NCI-H2081 treated with DMSO at 0.1 percent for 48 hours (cell line): ENCODE measurements at places on chromosomes 1 and 21.

DNA sequence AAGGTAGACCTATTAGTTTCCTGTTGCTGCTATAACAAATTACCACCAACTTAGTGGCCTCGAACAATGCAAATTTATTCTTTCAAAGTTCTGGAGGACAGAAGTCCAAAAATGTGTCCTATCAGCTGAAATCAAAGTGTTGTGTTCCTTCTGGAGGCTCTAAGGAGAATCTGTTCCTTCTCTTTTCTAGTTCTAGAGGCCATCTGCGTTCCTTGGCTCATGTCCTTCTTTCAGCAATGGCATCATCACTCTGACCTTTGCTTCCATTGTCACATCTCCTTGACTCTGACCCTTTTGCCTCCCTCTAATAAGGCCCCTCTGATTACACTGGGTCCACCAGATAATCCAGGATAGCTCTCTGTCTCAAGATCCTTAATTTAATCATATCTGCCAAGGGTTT is 1.2 kb upstream of the MR1 start:
- no peak for DNase-seq

DNA sequence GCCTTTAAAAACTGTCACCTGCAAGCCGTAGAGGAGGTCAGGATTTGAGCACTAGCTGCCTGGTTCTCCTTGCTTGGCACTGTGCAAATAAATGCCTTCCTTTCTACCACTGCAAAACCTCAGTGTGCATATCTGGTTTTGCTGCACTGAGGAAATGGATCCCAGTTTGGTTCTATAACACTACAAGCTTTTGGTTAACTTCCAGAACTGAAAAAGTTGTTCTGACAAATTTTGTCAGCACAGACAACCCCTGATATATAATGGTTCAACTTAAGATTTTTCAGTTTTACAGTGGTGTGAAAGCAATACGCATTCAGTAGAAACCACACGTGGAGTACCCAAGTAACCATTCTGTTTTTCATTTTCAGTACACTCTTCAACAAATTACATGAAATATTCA is 29.8 kb upstream of the GALNT2 start:
- DNase-seq: no peak

DNA sequence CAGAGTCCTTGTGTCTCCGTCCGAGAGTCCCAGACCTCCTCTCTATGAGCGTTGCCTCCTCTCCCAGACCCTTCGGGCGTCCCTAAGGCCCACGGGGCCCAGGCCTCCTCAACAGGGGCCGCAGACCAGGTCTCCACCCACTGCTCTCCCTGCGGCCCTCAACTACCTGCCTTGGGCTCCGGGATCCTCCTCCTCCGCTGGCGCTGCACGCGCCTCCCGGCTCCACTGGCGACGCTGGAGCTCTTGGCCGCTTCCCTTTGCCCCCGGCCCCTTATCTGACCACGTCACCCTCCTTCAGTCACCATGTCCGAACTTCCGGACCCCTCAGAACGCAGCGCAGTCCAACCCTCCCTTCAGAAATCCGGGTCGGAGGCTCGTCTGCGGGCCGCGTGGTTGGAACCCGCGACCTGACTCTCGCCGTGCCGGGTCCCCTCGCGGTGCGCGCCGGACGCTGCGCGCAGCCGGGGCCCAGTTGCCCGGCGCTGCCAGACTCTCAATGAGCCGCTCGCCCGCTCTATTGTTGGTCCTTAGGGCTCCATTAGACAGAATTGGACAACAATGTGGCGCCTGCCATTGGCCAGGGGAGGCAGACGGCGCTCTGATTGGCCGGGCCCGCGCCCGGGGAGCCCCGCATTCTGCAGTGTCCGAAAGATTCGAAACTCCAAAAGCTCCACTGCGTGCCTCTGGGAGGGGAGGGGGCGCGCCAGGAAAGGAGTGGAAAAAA is at the start of gene DMRTA2:
Gene DMRTA2 (minus strand): TSS at position 498 of the 724 bp plus-strand sequence. CDS start 1,907 bp downstream, outside the sequence.
- DNase-seq: peak; percentile 38

DNA sequence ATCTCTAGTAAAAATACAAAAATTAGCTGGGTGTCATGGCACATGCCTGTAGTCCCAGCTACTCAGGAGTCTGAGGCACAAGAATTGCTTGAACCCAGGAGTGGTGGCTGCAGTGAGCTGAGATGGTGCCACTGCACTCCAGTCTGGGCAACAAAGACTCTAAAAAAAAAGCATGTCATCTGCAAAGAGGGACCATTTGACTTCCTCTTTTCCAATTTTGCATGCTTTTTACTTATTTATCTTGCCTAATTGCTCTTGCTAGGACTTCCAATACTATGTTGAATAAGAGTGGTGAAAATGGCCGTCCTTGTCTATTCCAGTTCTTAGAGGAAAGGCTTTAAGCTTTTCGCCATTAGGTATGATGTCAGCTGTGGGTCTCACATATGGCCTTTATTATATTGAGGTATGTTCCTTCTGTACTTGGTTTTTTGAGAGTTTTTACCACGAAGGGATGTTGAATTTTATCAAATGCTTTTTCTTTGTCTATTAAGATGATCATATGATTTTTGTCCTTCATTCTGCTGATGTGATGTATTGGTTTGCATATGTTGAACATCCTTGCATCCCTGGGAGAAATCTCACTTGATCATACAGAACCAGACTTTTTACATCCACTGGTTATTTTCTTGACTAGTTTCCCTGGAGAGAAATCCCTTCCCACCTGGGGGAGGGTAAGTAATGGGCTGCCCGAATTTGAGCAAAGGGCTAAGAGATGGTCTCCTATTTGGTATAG is 17.0 kb upstream of the RAP1GAP start:
- no peak for DNase-seq

- no peak for DNase-seq
These were observed 51.8 kb downstream of the FBXO42 start for GRCh38 chr1:16300436-16300835.

DNA sequence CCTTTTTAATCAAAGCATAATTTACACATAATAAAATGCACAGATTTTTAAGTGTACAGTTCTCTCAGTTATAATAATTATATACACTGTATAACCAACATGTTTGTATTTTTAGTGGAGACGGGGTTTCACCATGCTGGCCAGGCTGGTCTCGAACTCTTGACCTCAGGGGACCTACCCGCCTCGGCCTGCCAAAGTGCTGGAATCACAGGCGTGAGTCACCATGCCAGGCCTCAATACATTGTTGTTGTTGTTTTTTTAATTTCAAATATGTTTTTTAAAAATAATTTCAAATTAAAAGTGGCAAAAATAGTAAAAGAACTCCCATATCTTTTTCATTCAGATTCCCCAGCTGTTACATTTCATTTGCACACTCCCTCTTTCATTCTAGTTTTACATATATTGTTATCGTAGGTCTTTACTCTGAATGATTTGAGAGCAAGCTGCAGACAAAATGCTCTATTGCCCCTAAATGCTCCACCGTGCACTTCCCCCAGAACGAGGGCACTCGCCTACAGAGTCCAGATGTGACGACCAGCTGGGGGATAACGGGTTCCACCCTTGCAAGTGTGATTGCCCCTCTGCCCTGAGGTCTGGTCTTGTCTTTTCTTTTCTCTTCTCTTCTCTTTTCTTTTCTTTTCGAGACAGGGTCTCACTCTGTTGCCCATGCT is 19.2 kb upstream of the RD3 start:
- DNase-seq: no peak

GRCh38 chr1:13541435-13542215 is 27.8 kb upstream of the LRRC38 start:
- no peak for DNase-seq

DNA sequence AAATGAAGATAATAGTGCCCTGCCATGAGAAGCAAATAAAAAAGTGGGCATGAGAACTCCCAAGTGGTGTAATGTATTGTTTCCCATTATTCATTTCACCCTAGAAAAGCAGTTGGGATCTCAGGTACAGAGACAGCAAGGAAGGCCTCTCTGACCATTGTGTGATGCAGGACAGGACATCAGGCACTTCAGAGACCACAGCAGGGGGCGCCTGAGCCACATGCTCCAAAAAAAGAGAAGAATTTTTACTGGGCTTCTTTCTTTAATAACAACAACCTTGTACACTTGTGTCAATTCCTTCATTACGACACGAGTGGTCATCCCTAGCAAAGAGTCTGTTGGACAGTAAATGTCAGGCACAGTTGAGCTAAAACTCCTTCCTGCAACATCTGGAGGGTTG is 533.3 kb downstream of the OMA1 start:
- no peak for DNase-seq

- peak; percentile 34 for DNase-seq
These were observed 36.4 kb upstream of the BCL9 start for GRCh38 chr1:147504801-147505311.

DNA sequence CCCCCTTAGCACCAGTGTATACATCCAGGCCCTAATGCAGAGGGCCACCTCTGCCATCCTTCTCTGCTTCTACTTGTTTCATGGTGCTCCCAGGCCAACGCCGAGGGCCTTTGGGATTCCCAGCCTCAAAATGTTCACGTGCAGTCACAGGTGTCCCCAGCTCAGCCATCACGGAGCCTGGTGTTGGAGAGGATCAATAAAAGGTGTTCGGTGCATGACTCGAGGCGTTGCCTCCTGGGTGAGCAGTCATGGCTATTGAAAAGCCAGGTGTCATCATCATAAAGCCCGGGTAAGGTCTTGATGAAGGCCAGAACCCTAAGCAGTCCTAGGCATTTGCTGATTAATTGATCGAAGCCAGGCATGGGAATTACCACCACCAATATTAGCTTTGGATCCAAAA is 76.1 kb downstream of the ABCA4 start:
- DNase-seq: no peak

DNA sequence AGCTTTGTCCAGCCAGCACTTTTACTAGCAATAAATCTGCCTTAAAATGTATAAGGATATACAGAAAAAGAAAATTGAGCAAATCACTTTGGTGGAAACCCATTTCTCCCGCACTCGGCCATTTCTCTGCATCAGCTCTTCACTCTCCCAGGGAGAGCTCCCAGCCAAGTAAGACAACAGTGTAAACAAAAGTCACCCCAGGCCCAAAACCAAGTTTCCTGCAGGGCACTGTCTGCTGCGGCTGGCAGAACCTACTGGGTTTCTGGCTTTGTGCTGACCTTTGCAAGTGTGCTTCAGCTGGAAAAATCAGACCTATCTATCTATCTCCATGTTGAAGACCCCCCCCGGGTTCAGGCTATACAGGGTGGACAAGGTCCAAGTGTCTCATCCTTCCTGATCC is 476.7 kb upstream of the CAMK1G start:
- no peak for DNase-seq

- no peak for DNase-seq
These were observed 2.9 kb downstream of the BRINP3 start for GRCh38 chr1:190474650-190475211.

- no peak for DNase-seq
These were observed 143.2 kb upstream of the EDN2 start for GRCh38 chr1:41627491-41628280.

DNA sequence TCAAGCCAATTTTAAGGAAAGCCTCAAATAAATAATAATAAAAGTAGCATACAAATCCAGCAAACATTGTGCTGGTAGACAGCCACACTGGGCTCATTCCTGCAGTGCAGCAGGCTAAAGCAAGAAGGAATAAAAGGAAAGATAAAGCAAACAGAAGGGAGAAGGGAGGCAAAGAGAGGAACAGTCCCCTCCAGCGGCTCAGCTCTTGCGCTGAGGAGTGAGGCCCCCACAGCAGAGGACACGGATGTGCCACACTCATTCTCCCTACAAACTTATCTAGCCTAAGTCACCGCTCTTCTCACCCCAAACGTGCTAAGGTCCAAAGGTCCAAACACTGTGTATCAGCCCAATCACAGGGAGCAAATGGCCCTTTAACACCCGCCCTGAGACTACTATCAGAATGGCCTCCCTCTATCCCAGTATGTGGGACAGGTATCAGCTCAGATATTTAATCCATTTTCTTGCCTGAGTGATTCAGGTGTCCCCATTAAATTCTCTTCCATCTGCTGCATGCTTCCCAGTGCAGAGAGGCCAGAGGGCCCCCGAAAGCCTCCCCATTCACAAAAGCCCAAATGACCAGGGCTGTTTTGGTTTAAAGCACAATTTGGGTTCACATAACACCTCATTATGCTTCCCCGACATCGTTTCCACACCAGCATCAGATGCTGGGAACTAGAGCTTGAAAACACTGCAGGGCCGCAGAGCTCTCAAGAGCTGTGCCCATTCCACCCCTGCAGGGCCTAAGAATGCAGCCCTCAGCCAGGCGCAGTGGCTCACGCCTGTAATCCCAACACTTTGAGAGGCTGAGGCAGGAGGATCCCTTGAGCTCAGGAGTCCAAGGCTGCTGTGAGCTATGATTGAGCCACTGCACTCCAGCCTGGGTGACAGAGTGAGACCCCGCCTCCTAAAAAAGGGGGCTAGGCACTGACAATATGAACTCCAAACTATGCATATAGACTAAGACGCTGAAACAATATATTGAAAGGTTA is 17.8 kb downstream of the CAPZB start:
- DNase-seq: no peak

DNA sequence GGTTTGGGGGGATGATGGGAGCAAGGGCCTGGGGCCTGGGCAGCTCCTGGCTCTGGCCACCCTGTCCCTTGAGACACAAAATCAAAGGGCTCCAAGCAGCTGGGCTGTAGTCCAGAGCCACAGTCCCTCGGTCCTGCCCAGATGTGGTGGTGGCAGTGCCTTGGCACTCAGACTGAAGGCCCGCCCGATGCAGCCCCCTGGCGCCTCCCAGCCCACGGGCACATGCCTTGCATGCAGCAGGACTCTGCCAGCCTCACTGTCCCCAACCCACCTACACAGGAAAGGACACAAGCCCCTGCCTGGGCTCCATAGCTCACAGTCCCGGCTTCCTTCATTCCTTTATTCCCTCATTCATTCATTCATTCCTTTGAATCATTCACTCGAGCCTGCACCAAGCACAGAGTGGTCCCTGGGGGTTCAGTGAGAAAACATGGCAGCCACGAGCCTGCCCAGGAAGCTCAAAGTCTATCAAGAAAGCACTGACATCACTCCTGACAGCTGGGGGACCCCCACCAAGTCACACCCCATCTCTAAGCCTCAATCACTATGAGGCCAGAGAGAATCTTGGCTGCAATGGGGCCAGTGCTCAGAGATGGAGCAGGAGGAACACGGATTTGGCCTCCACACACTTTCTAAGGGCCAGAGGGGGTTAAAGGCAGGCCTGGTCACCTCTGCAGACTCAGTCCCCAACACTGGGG is 5.8 kb downstream of the SDC3 start:
- DNase-seq: no peak

DNA sequence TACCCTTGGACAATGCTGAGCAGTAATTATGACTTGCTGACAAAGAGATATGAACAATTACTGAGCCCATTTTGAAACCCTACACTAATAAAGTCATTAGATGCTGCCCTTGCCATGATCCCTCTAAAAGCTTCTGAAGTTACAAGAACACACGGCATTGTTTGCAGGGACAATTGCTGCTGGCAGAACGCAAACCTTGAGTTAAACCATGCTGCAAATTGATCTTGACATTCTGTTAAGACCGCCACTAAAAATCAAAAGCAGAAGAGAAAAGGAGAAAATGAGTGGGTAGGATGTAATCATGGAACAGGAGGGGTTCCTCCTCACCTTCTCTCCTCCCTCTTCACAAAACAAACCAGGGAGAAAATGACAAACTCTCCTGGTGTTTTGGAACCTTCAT is 136.2 kb upstream of the DMRTA2 start:
- no peak for DNase-seq

DNA sequence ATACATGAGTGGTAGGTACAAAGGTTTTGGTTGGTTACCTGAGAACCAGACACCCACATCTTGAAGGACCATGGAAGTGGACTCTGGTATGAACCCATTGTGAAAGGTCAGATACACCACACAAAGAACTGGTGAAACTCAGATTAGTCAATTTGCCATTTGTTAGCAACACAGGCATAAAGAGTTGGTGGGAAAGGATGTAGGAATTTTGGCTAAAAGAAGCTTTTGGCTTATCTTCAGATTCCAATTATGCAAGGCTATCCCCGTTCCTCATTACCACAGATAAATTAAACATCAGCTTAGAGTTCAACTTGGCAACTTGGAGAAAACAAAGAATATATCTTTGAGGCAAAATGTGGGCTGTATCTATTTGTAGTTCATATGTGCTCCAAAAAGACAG is 87.0 kb upstream of the IRF2BP2 start:
- no peak for DNase-seq
